ENCODE measurements at places on chromosomes 2 and 18. TPM values are rescaled to one million over a fixed set of nuclear protein-coding genes. Genes with fewer than 3 reads are reported as not detected.

DNA sequence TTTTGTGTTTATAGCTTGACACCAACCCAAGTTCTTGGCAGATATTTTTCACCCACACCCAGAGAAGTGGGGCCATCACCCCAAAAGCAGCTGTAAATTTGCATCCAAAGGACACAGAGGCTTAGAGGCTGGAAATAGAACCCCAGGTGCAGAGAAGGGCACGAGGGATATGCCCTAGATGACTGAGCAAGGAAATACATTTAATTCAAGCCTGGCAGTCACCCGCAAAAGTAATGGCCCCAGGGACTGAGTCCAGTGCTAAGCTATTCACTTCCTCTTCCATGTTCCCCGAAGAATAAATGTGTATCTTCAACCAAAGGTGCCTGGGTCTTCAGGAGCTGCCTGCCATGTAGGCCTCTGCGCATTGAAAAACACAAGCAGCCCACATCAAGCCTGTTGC, 14.0 kb upstream of the REG3G start:
- no peak for DNase-seq

- DNase-seq = no peak
These were observed 116.4 kb downstream of the GBX2 start for GRCh38 chr2:236051806-236052205.

DNA sequence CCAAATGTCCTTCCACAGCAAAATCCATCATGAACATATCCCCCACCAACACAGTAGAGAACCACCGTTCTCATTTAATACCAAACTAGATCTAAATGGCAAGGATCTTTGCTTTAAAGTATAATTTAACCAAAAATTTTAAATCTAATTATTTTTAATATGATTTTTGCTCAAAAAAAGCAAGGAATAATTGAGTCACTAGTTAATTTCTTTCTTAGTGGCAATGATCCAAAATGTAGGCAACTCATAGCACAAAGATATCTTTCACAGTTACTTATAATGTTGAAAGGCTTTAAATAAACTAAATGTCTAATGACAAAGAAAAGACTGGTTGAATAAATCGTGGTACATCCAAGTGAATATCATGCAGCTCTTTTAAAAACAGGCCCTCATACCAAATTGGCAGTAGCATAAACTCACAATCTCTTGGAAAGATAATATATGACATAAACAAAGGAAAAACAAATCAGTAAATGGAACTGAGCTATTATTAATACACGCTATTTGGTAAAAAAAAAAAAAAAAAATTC, 20.3 kb downstream of the PTPN2 start:
- no peak for DNase-seq

DNA sequence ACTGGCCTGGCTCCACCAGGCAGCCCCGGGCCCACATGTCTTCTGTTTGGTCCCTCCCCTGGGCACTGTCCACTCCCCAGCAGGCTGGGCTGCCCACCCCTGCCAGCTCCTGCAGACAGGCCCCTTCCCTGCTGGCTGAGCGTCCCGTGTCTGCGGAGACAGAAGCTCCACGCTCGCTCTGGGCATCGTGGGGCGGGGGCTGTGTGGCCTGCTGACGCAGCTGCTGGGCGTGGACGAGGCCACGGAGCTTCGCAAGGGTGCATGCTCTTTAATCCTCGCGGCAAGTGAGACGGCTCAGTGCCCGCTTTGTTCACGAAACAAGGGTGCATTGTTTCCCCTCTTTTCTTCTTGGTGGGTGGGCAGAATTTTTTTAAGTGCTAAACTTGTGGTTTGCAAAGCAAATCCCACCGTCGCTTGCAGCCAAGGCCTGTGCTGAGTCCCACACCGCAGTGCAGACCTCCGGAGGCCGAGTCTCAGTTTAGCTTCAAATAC, 132.8 kb upstream of the CTDP1 start:
- peak; percentile 30 for DNase-seq

GRCh38 chr18:28715206-28715605, 538.3 kb upstream of the CDH2 start:
- no peak for DNase-seq

GRCh38 chr18:45844938-45845337, 19.5 kb downstream of the SIGLEC15 start:
- DNase-seq = no peak

ANXA4 gene
- total RNA-seq = 22.5 TPM

CYS1 gene
- 3.6 TPM for total RNA-seq

SP100 gene
- total RNA-seq = 50.9 TPM

SANBR gene
- 6.2 TPM for total RNA-seq

DNER gene
- 2.3 TPM for total RNA-seq

Measured in Right ventricle myocardium superior (tissue), 1 donor.